ENCODE measurements at places on chromosomes 4 and X.

- peak; percentile 78 for DNase-seq
Observed at GRCh38 chr4:37976991-37977470, 16.8 kb downstream of the PTTG2 start.

DNA sequence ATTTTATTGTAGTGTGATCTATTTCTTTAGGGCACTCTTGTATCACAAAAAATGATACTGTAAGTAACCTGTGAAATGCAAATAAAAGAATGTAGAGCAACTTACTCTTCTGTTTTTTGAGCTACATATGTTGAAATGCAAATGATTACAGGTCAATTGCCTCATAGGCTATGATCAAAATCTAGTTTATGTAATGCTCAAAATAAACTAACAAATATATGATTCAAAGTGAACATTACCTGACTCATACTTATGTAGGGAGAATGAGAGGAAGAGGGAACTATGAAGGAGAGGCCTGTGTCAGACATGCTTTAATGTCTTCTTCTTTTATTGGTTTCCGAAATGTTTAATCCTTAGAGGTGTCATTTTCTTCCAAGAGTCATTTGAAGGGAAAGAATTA is 5.0 kb upstream of the RPS6KA3 start:
- DNase-seq = no peak

DNA sequence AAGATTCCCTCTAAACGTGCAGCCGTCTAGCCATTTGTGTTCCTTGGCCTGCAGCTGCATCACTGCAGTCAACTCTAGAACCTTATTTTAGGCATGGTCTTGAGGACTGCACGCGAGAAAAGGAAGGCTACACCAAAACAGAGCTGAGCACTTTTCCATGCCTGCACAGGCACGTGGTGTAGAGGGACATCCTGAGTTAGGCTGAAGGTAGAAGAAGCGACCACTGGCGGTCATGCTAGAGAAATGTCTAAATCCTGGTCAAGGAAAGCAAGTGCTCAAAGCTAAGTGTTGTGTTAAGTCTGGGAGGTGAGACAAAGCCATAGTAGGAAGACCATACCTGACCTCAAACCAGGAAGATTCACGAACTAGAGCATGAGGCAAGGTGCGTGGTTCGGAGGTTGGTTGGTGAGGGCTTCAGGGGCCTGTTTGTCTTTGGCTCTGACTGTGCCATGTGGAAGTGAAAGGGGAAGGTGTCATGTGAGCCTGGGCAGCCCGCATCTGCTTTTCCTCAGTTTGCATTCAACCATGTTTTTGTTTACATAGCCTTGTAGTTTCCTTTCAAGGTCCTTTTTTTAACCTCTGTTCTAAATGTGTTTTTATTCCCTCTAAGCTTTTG is 203.8 kb downstream of the AASDH start:
- no peak for DNase-seq

- DNase-seq = no peak
Observed at GRCh38 chr4:99321241-99322191, at the start of gene ADH1B. TSS of gene ADH1B (minus strand) at chr4:99321401. CDS start at chr4:99321331, 70 bp downstream.

DNA sequence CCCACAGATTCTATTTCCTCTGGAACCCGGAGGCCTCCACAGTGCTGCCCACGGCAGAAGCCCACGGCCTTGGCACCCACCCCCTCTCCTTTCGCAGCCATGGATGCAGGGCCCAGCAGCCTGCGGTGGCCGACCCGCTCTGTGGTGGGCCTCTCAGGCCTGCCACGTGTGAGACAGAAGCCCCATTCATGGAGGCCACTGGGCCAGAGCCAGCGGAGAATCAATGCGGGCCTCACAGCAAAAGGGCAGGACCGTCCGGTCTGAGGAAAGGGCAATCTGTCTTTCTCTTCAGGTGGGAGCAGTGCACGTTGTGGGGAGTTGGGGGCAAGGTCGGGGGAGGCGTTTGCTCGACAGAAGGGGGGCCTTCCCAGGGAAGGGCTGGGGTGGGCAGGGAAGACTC is 8.4 kb upstream of the HAUS7 start:
- DNase-seq = no peak

DNA sequence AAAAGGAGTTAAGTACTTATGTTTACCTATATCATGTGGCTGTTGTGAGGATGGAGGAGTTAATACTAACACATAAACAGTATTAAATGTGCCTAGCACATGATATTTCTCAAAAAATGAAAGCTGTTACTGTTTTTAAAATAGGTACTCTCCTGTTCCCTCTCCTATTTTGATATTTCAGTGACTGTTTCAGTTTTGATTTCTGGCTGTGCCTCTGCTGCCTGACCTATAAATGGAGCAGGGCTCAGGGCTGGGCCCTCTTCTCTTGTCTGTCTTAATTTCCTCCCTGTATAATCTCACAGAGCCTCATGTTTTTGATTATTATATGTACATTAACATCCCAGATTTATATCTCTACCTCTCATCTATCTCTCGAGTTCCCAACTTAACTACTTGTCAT is 93.3 kb downstream of the UGT8 start:
- DNase-seq = no peak

GRCh38 chr4:96315815-96316214 is 475.9 kb downstream of the PDHA2 start:
- DNase-seq = no peak

DNA sequence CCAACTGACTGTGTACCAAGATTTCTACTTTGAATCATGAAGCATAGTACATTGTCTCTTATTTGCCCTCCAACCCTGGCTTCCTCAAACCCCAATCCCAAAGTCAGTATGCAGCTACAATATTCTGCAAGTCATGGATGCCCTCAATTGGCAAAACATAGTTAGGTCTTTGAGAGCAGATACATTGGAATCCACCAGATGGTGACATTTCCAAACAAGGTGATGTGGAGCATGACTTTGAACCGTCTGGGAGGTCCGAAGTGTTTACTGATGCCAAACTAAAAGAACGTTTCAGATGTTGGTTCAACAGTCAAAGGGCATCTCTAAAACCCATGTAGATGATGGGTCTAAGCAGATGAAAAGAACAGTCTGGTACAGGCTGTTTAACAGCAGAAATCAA is 43.7 kb upstream of the FRMD7 start:
- no peak for DNase-seq

GRCh38 chrX:46327566-46328115 is 217.6 kb downstream of the ZNF674 start:
- no peak for DNase-seq

- no peak for DNase-seq
Observed at GRCh38 chrX:74465424-74465823, 44.1 kb downstream of the SLC16A2 start.

DNA sequence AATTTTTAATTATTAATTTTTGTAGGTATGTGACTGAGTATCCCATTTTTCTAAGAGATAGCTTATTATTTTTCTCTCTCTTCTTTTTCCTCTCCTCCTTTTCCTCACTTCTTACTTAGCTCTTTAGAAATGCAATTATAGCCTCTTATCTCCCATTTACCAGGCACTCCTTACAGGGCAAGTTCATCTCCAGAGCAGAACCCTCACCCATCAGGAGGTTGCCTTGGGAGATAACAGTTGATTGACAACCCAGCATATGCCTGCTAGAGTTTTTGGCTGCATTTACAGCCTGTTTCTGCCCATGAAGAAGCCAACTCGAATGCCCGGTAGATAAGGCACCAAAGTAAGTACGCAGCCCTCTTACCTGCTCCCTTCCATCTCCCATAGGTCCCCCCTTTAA is 572.9 kb upstream of the ZFP42 start:
- DNase-seq = no peak

GRCh38 chrX:64093761-64094160 is 111.7 kb downstream of the AMER1 start:
- DNase-seq = no peak

GRCh38 chrX:152733261-152733975 is at the start of the genes CSAG1 and MAGEA12:
TSS of gene CSAG1 (minus strand) at chrX:152733721. CDS start at chrX:152732460, 1,261 bp downstream.
TSS of gene MAGEA12 (plus strand) at chrX:152733757. CDS start at chrX:152736162, 2,405 bp downstream.
- no peak for DNase-seq

DNA sequence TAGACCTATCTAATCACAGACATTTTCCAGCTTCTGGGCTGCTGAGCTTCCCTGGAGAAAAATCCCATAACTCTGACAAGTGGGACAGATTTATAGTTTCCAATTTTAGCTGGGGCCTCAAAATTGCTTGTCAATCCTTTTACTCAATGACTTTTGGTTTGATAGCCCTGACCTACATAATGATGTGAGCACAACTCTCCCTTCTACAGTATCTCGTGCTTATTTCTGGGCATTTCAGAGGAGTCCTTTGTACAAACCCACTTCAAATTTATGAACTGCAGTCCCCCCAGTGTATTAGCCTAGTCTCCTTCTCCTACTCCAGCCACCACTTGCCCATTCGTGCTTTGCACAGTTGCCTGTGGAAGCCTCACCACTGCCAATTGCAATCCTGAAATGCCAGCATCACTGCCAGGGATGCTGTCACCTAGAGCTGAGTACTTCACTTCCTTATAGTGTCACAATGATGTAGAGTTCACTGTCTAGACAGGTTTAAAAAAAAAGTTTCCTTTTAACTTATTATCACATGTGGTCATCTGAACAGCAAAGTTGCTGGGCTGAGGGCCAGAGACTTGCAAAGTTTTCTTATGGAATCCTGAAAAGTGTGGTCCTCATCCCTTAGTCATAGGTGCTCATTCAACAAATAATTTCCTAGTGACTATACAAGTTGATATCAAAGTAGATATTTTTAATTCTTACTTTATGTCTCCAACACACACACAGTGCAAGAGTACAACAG is 21.2 kb downstream of the TRAM1L1 start:
- DNase-seq = no peak

DNA sequence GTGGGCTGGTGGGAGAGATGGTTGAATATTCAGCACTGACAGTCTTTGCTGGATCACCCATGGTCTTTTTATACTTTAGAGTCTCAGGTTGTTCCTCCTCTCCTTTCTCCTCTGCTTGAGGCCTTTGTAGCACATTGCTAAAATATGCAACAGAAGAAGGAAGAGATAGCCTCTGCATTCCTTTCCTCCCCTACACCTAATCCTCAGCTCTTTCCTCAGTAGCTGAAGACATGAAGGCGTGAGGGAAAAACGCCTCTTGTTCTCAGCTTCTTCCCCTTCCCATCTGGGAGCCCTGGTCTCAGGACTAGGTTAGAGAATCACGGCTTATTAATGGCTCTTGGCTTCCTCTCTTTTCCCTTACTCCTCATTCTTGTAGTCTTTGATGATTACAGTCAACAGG is 76.8 kb downstream of the RNF150 start:
- no peak for DNase-seq

DNA sequence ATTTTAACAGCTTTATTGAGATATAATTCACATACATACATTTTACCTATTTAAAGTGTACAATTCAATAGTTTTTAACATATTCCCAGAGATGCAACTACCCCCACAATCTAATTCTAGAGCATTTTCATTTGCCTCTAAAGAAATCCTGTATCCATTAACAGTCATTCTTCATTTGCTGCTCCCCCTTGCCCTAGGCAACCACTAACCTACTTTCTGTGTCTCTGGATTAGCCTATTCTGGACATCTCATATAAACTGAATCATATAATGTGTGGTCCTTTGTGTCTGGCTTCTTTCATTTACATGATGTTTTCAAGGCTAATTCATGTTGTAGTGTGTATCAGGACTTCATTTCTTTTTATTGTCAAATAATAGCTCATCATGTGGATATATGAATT is 105.1 kb upstream of the GRPR start:
- DNase-seq = no peak

DNA sequence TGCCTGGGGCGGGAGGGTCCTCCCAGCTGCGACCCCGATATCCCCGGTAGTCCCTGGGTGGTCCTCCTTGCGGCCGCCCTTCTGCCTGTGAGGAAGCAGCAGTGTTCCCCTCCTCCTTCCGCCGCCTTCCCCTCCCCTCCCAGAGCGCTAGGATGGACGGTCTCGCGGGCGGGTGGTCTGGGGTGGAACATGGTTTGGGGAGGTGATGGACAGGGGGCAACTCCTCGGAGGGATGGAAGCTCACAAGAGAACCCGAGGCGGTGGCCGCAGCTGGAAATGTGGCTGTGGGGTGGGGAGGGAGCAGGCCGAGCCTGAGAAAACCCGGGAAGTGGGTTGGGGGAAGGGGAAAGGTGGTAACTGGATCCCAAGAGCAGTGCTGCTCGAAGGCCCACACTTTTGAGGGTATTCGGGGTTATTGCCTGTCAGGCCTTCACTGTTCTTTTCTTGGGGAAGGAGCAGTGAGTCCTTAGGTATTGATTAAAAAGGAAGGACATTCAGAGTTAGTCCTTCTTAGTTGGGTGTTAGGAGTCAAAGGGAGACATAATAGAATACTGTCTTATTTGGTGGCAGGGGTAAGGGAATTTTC is 581 bp downstream of the UBE2K start:
- DNase-seq = no peak

DNA sequence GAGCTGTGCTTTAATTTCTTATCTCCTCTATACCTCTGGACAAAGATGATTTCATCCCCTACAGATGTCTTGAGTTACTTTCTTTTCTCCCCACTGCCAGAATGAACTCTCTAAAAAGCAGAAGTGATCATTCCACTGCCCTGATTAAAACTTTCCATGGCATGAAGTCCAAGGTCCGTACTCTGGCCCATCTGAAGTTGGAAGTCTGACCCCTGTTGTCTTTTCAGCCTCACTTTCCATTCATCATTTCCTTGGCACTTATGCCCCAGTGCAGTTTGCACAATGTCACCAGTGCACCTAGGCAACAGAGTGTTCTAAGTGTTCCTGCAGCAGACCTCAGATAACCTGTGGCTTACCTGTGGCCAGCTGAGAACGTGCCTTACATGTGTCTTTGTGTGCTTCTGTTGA is 242.4 kb downstream of the FRAS1 start:
- no peak for DNase-seq

GRCh38 chrX:69128588-69128987 is 36.7 kb downstream of the PJA1 start:
- no peak for DNase-seq

- no peak for DNase-seq
Observed at GRCh38 chr4:169260217-169260866, 10.4 kb downstream of the SH3RF1 start.

DNA sequence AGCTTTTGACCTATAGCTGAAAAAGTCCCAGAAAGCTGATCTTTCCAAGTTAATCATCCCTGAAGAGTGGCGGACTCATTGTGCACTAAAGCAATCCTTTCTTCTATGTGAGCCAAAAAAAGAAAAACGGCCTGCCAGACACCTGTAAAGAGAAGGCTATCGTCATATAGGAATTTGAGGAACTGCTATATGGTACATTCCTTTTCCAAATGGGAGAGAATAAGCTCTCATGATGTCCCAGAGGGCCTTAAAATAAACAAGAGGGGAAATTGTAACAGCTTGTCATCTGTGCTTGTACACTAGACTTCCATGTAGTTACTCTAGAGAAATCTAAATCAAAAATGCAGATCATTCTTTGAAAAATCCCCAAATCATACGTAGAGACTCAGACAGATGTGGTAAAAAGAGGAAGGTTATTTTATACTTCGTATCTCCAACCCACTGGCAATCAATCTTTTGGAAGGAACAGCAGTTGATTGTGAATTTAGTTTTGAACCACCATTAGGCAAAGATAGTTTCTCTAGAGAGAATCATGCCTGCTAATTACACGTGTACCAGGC is 26.1 kb downstream of the GPR174 start:
- DNase-seq = no peak

- no peak for DNase-seq
Observed at GRCh38 chr4:27081675-27082586, 221.3 kb downstream of the STIM2 start.

GRCh38 chrX:74324131-74324530 is 20.2 kb downstream of the ZCCHC13 start:
- DNase-seq = no peak

Data from CD4-positive, alpha-beta memory T cell (primary cell).